Karpas-422 (cell line): ENCODE measurements at places on chromosomes 13 and 19. TPM values are rescaled to one million over a fixed set of nuclear protein-coding genes. Genes with fewer than 3 reads are reported as not detected.

- H3K36me3 ChIP-seq: no peaks in the 10 kb centered on the region
- peak; percentile 85 for DNase-seq
- no peaks in the 10 kb centered on the region for H3K4me1 ChIP-seq
- H3K4me3 ChIP-seq: no peak overlapping the region
- H3K27me3 ChIP-seq: no peaks in the 10 kb centered on the region
These were observed 203.1 kb upstream of the EDNRB start for GRCh38 chr13:78121459-78122348.

DNA sequence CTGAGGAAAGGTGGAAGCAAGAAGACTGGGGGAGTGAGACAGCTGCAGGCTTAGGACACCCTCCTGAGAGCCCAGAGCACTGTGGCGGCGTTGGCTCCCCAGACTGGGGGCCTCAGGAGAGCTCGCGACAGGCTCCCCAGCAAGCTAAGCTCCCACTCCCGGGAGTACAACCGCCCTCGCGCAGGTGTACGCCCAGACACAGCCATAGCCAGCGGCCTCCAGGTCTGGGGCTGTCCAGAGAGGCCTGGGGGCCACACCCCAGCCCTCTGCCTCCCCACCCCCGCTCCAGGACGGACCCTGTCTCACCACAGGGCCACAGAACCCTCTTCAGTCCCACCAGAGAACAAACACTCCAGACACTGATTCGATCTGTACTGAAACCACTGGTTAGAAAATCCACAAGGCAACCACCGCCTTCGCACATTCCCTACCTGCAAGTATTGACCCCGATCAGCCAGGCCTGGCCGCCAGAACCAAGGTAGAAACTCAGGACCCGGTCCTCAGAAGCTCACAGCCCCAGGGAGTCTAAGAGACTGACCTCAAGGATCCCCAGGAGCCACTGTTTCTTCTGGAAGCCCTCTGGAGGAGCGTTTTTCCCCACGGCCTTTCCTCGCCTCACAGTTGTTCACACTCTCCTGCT lies 16.3 kb downstream of the ZIC5 start:
- H3K27me3 ChIP-seq: no peaks in the 10 kb centered on the region
- no peaks in the 10 kb centered on the region for H3K36me3 ChIP-seq
- H3K27ac ChIP-seq: no peak overlapping the region
- H3K4me3 ChIP-seq: no peak overlapping the region

DNA sequence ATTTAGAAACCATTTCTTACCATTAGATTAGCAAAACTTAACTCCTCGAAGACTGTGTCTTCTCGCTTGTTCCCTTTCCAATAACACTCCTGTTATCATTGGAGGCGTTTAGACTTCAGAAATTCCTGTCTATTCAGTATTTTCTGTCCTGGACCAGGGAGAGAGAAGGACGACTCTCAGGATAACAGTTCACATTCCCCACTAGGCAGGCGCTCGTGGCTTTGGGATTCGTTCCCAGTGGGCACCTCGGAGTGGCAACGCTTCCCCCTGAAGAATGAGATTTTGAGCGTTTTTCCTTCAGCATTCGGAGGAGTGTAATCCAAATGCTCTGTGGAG lies 429 bp upstream of the ZNF225 start:
- no peaks in the 10 kb centered on the region for H3K27me3 ChIP-seq
- H3K36me3 ChIP-seq: peaks cover 14% of the 10 kb centered on the region
- H3K4me3 ChIP-seq: peak overlapping the region; percentile 79
- peak; percentile 42 for DNase-seq
- peaks cover 14% of the 10 kb centered on the region for H3K4me1 ChIP-seq
- H3K27ac ChIP-seq: no peak overlapping the region

DNA sequence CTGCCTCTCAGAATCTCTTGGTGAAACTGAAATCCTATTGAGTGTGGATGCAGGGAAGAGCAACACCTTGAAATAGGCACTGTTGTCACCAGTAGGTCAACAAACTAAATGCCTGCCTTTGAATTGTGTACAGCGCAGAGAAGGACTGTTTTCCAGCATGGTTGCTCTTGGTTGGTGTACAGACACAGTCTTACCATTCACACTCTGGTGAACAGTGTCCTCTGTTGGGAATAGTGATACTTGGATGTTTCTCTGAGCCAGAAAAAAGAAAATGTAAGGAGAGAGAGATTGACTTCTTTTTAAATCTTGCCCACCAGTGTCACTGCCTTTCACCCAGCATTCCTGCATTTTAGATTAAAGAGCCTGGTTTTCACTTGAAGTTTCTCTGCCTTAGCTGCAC lies 179.7 kb downstream of the STK24 start:
- no peaks in the 10 kb centered on the region for H3K4me1 ChIP-seq
- H3K36me3 ChIP-seq: no peaks in the 10 kb centered on the region
- H3K4me3 ChIP-seq: no peak overlapping the region
- no peaks in the 10 kb centered on the region for H3K27me3 ChIP-seq

DNA sequence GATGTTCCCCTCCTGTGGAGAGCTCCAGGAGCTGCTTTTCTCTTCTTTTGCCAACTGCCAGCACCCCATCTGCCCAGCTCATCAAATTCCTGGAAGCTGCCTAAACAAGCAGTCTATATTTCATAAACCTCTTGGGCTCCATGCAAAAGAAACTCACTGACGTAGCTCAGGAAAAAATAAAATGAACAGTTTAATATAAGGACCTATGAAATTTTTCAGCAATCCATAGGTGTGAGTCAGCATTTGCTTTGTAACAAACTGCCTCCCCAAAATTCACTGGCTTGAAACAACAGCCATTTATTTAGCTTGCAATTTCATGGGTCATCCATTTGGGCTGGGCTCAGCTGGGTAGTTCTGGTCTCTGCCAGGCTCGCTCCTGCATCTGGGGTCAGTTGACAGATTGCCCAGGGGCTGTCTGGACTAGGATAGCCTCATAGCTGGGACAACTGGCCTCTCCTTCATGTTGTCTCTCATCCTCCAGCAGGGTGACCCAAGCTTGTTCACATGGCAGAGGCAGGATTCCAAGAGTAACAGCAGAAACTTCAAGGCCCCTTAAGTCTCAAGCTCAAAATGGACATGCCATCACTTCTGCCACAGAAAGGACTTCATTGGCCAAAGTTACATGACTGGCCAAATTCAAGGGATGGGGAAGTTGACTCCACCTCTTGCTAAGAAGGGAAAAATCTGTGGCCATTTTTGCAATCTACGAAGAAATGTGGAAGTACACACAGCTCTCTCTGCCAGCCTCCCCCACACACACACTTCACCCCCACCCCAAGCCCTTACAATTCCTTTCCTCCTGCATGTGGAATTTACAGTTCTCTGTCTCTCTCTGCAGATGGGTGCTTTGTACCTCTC lies 7.9 kb upstream of the PVR start:
- no peaks in the 10 kb centered on the region for H3K27me3 ChIP-seq
- H3K27ac ChIP-seq: no peak overlapping the region
- no peaks in the 10 kb centered on the region for H3K36me3 ChIP-seq
- no peak for DNase-seq

GRCh38 chr19:34229721-34230120 lies 24.6 kb upstream of the GARRE1 start:
- no peak overlapping the region for H3K27ac ChIP-seq
- no peak for DNase-seq
- no peaks in the 10 kb centered on the region for H3K4me1 ChIP-seq
- H3K4me3 ChIP-seq: no peak overlapping the region
- no peaks in the 10 kb centered on the region for H3K27me3 ChIP-seq

DNA sequence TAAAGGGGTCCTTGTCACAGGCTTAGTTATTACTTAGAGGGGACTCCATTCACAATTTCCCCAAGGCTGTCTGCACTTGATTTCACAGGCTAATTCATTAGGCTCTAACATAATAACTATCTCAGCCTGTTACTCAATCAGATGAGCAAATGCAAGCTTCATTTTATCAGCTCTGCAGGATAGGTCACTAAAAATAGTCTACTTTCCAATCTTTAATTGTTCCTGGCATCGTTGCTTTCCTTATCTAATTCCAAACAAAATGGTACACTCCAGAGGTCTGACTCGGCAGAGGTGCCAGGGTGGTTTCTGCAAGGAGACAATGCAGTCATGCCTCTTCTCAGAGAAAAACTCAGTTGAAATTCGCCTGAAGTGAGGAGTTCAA lies 69.7 kb upstream of the SLC15A1 start:
- H3K36me3 ChIP-seq: no peaks in the 10 kb centered on the region
- H3K27ac ChIP-seq: no peak overlapping the region
- DNase-seq: no peak
- no peaks in the 10 kb centered on the region for H3K27me3 ChIP-seq

DNA sequence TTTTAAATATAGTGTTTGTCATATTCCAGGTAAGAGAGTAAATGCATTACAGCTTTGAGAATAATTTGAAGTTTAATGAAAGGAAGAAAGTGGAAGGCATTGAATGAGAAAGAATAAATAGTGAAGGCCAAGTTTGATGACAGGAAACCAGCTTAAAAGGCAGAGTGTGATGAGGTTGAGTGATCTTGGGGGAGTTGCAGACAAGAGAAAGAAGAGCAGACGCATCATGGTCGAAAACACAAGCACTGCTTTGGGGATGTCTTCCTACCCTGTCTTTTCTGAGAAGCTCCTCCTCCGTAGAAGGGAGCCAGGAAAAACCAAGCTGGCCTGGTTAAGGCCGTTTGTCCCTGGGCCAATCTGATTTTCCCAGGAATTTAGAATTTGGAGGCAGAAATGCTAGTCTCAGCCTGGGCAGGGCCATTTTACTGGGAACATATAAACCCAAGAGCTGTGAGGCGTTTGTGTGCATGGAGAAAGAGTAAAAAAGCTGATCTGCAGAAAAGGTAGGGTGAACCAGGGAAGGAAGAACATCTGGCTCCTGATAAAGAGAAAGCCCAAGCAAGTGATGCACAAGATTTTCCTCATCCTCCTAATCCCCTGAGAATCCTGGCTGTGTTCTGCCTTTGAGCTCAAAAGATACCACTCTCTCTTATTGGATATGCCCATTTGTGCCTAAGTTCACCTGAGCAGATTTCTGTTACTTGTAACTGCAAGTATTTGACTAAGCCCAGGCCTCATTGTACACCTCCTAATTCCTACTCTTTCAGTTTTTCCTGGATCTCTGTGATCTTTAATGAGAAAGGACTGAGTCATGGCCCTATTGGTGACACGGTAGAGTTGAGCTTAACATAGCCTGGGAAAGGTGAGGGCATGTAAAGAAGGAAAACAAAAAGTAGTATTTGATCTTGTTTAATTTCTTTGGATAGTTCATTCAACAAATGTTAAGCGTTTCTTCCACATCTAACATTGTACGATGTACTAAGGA lies 80.0 kb downstream of the WDFY2 start:
- DNase-seq: no peak
- no peaks in the 10 kb centered on the region for H3K36me3 ChIP-seq
- no peaks in the 10 kb centered on the region for H3K27me3 ChIP-seq
- H3K4me3 ChIP-seq: no peak overlapping the region

DNA sequence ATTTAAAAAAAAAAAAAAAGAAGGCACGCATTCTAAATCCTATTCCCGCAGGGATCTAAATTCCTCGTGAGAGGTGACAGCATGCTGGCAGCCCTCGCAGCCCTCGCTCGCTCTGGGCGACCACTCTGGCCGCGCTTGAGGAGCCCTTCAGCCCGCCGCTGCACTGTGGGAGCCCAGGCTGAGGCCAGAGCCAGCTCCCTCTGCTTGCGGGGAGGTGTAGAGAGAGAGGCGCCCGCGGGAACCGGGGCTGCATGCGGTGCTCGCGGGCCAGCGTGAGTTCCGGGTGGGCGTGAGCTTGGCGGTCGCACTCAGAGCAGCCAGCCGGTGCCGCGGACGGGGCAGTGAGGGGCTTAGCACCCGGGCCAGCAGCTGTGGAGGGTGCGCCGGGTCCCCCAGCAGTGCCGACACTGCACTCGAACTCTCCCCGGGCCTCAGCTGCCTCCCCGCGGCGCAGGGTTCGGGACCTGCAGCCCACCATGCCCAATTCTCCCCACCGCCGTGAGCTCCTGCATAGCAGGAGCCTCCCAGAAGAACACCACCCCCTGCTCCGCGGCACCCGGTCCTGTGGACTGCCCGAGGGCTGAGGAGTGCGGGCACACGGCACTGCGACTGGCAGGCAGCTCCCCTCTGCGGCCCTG lies 553.9 kb downstream of the LMO7 start:
- no peak overlapping the region for H3K27ac ChIP-seq
- no peak for DNase-seq

- no peak for DNase-seq
- no peak overlapping the region for H3K27ac ChIP-seq
- peaks cover 38% of the 10 kb centered on the region for H3K36me3 ChIP-seq
- peaks cover 16% of the 10 kb centered on the region for H3K4me1 ChIP-seq
- no peak overlapping the region for H3K4me3 ChIP-seq
- H3K27me3 ChIP-seq: no peaks in the 10 kb centered on the region
These were observed 4.6 kb downstream of the ZNF805 start for GRCh38 chr19:57245066-57245465.

DNA sequence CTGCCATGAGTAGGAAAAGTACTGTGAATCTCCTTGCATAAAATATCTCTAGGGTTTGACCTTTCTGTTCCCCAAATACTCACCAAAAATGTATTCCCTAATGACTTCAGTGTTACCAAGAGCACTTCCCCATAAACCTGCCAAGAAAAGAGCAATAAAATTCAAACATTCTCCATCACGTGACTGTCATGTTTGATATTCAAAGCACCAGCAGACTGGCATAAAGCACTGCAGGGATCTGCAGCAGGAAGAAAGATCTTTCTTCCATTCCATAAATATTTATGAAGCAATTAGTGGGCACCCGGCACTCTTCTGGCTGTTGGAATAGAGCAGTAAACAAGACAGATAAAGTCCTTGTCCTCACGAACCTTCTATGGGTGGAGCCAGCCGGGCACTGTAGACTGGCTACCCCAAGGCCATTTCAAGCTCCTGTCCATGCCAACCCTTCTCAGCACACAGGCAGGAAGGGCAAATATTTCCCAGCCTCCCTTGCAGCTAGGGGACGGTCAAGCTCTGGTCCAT lies 20.3 kb downstream of the PLA2G4C start:
- no peaks in the 10 kb centered on the region for H3K36me3 ChIP-seq
- no peak for DNase-seq
- no peak overlapping the region for H3K27ac ChIP-seq
- no peak overlapping the region for H3K4me3 ChIP-seq
- peaks cover 10% of the 10 kb centered on the region for H3K4me1 ChIP-seq

GRCh38 chr13:73701160-73701559 lies 433.0 kb downstream of the KLF12 start:
- H3K27me3 ChIP-seq: no peaks in the 10 kb centered on the region
- H3K36me3 ChIP-seq: no peaks in the 10 kb centered on the region
- no peak for DNase-seq
- H3K4me3 ChIP-seq: no peak overlapping the region
- H3K4me1 ChIP-seq: peaks cover 21% of the 10 kb centered on the region

DNA sequence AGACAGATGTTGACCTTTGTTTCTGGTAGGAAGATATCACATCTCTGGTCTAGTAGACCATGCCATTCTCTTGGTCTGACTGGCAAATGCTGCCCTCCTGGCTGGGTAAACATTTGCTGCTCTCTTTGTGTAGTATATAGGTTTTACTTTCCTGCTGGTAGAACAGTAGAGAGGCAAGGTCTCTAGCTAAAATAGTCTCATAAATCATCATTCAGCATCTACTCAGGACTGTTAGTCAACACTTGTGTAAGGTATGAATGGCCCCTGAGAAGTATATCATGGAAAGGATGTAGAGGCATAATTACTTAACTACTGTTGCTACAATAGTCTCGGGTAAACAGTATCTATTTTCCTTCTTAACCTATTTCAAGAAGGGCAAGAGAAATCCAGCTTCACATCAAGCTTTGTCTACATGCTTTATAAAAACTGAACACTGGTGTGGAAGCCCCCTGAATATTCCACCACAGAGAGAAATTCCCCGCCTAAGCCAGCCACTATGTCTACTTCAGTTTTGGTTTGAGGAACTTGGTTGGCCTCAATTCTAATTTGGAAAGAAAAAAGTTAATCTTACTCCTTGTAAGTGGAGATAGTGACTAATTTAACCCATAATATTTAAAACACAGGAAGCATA lies 18.4 kb upstream of the MYCBP2 start:
- no peaks in the 10 kb centered on the region for H3K36me3 ChIP-seq
- no peak overlapping the region for H3K4me3 ChIP-seq
- peaks cover 5% of the 10 kb centered on the region for H3K4me1 ChIP-seq
- DNase-seq: no peak

The TARM1 gene
- total RNA-seq: not detected in 2 replicates

The PRR22 gene
- 0.29 TPM in 1 of 2 replicates, not detected in the other for total RNA-seq

The KIR2DL3 gene
- not detected in 2 replicates for total RNA-seq

The LILRB3 gene
- total RNA-seq: 0.11 TPM in 1 of 2 replicates, not detected in the other
